T1000 (cell line): ENCODE measurements at places on chromosomes 1 and 21.

DNA sequence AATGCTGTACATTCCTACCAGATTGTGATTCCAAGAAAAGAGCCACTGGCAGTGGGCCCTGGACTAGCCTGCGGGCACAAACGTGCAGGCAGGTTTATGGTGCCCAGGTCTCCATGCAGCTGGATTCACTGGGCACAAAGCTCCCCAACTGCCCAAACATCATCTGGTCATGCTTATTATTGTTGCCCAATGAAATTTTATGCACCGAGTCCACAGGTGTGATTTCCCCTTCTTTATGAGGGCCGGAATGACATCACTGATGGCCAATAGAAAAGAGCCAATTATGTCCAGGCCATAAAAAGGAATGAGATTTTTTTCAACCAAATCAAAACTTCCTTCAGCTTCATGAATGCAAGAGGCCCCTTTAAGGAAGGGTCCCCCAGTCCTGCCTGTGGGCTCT lies 66.2 kb downstream of the ERI3 start:
- DNase-seq = no peak

DNA sequence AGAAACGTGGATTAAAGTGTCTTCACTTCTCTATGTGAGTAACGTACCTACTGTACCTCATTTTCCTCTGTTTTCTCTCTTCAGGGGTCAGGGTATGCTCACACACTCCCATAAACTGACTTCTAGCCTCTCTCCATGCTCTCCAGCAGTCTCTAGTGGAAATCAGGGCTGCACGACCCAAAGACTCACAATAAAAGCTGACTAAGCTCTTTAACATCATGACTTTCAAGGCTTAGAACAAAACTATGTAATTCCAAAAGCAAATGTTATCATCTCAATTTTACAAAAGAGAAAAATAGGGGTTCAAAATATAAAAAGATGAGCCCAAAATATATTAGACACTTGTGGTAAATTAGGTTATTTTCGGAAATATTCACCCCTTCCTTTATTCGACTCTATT lies 62.5 kb upstream of the KRTAP11-1 start:
- no peak for DNase-seq

- DNase-seq = no peak
These were observed 7.9 kb downstream of the SORT1 start for GRCh38 chr1:109389638-109390341.

DNA sequence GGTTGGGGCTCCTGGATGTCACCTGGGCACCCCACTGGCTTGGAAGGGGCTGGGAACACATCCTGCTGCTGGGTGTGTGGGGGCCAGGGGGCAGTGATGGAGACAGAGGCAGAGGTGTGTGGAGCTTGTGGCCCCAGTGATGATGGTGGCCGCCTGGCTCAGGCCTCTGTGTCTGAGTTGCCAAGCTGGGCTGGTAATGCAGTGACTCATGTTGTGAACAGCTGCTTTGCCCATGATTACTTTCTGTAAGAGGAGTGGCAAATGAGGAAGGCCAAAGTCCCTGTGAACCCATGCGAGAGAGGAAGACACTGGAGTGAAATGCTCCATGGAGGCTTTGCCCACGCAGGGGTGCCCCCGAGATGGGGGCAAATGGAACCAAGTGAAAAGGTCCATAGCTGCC lies 86.8 kb downstream of the KCNJ6 start:
- no peak for DNase-seq

GRCh38 chr1:173190101-173190936 lies 16.8 kb downstream of the TNFSF4 start:
- DNase-seq = peak; percentile 41

- DNase-seq = no peak
These were observed 39.1 kb downstream of the NIPAL3 start for GRCh38 chr1:24454673-24455072.

DNA sequence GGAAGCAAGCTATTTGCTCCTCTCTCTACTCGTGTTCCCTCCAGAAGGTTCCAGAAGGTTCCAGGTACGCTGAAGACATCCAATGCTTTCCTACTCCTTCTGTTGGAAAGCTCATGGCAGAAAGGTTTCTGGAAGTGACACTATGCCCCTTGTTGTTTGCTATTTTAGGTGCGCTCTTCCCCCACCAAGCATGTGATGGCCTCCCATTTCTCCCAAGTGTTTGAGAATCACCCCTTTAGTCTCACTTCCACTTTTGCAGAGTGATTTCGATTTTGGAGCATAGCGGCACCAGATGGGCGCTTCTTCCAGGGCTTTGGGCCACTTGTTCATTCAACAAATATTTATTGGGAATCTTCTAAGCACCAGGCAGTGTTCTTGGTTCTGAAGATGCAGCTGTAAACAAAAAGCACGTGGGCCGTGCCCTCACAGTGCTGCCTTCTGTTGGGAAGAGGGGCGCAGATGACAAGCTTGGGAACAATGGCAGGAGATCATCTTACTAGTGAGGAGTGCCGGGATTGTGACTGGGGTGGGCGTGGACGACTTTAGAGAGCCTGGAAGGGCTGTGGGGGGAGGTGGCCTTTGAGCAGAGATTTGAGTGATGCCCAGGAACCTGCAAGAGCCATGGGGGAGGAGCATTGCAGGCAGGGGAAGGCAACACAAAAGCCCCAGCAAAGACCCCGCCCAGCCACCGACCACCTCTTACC lies 43.0 kb upstream of the TARDBP start:
- DNase-seq = no peak

DNA sequence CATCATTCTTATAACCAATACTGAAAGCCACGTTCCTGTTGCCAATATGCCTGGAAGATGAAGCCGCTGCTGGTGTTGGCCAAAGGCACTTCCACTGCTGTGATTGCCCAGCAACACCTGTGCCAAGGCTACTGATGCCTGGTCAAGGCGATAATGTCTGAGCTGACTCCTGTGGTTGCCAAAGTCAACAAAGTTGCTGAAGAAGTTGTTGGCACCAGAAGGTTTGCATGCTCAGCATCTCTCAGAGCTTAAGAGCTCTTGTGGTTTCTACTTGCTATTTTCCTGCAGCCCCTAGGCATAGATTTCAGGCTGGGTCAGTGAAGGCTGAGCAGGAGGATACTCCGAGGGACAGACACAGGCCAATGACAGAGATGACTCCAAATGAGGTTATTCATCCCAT lies 63.4 kb upstream of the RAB3GAP2 start:
- no peak for DNase-seq

DNA sequence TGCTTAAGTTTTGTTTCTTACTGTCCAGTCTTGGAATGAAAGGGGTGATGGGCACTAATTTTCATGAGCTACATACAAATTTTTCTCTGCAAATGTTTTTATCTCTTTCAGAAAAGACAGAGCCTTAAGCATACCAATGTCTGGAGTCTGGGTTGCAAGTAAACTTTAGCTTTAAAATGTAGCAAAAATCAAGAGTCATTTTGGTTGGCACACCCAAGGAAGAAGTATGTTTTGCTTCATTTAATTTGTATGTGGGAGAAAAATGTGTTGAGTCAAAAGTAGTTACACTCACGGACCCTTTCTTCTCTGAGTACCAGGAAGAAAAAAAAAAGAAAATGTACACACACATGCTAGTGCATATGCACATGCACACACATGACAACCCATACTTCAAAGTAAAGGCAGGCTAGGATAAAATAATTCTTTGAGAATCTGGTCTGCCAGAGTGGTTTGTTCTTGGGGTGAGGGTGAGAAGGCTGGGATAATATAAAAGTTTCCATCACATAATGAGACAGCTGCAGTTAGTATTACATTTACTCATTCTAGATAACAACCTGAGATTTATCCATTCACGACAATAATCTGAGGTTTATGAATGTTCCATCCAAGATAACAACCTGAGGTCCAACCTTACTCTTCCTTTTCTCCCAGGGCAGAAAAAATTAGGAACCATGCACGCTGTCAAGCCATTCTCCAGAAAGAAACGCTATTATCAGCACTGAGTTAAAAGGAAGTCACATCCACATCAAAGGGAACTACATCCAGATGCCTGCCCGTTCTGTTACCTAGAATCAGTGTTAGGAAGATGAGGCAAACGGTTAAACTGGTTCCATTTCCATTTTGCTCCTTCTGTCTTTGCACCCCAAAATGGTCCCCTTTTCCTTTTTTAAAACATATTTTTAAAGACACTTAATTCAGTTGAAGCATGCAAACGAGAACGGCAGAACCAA lies 9.3 kb downstream of the DPYD start:
- DNase-seq = no peak

DNA sequence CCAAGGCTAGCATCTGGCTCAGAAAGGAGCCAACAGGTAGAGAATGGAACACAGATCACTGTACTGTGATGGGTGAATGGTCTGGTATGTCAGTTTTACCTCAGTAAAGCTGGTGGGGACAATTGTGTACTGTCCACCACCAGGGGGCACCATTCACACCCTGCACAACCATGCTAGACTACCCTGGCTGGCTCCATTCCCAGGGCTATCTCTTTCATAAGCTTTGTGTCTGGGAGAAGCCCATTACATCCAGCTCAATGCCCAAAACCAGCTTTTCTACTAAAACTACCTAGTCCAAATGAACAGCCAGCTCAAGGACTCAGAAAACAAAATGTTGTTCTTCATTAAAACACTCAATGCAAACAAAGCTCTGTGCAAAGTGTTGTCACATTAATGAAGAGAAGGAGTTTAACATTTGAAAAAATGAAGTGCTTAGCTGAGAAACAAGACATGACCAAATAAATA lies 62.0 kb upstream of the RASAL2 start:
- peak; percentile 72 for DNase-seq

DNA sequence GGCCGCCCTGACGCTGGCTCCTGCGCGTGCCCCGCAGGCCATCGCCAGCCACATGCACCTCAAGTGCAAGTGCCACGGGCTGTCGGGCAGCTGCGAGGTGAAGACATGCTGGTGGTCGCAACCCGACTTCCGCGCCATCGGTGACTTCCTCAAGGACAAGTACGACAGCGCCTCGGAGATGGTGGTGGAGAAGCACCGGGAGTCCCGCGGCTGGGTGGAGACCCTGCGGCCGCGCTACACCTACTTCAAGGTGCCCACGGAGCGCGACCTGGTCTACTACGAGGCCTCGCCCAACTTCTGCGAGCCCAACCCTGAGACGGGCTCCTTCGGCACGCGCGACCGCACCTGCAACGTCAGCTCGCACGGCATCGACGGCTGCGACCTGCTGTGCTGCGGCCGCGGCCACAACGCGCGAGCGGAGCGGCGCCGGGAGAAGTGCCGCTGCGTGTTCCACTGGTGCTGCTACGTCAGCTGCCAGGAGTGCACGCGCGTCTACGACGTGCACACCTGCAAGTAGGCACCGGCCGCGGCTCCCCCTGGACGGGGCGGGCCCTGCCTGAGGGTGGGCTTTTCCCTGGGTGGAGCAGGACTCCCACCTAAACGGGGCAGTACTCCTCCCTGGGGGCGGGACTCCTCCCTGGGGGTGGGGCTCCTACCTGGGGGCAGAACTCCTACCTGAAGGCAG lies 23.4 kb upstream of the ARF1 start:
- no peak for DNase-seq

DNA sequence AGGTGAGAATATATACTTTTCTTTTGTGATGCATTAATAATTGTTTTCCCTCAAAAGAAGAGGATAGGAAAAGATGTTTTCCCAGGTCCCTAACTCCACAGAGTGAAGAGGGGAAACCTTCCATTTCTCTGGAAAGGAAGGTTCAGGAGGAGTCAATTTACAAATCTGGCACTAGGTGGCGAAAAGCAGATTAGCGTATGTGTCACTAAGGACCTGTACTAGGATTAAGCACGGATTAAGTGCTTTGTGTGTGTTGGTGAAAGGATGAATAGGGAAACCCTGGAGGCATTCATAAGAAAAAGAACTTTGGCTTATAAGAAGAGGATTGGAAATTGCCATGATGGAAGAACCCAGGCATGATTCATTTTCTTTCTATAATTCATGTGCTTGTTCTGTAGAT lies 410.1 kb upstream of the PLXNA2 start:
- no peak for DNase-seq

GRCh38 chr1:8362701-8363101 lies 44.8 kb downstream of the SLC45A1 start:
- no peak for DNase-seq

DNA sequence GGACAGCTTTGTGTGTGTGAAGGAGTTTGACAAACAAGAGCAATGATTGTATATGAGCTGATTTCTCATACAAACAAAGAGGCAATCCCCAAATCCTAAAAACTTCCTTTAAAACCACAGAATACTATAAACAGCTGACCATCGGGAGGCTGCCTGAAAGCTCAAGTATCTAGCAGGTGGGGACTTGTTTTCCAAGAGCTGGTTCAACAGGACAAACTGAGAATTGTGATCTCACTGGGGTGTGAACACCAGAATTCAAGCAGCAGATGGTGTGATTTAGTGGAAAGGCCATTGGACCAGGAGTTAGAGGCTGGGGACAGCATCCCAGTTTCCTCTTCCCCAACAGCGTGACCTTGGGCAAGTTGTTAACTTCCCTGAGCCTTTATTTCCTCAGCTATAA lies 13.9 kb downstream of the LMX1A start:
- DNase-seq = no peak

GRCh38 chr1:209569455-209570207 lies 13.9 kb upstream of the CAMK1G start:
- peak; percentile 51 for DNase-seq

- DNase-seq = no peak
These were observed 53.3 kb upstream of the COL18A1 start for GRCh38 chr21:45351526-45352275.

DNA sequence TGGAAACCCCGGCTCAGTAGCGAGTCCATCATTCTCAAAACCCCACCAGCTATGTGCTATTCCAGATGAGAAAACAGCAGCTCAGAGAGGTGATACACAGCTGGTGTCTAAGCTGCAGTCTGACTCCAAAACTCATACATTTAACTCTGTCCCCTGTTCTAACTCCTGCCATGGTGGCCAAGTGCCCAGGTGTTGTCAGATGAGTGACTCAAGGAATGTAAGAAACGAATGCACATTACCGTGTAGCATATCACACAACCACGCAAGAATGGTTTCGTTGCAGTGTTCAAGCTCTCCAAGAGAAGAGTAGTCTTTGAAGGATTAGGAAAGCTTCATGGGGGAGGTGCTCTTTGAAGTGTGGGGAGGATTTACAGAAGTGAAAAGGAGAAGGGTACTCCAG lies 4.7 kb upstream of the XKR8 start:
- no peak for DNase-seq

DNA sequence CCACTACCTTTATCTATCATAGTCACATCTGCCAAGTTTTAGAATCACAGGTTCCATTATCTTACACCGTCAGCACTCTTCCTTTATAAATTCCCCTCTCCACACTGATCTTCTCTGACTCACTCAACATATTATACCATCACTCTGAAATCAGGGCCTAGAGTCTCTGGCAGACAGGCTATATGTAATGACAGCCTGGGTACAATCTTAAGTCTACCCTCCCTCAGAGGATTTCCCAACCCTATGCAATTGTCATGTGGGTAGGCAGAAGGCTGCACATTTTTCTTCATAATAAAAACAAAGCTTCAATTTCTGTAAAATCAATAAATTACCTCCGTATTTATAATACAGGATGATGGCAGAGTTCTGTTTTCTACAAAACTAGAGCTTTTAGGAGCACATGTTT lies 138.0 kb downstream of the RERE start:
- DNase-seq = no peak

- DNase-seq = no peak
These were observed 51.8 kb upstream of the FAM89A start for GRCh38 chr1:231091831-231092301.

GRCh38 chr1:20362856-20363255 lies 72.2 kb downstream of the VWA5B1 start:
- no peak for DNase-seq
